ENCODE measurements at places on chromosomes 2 and 18.

DNA sequence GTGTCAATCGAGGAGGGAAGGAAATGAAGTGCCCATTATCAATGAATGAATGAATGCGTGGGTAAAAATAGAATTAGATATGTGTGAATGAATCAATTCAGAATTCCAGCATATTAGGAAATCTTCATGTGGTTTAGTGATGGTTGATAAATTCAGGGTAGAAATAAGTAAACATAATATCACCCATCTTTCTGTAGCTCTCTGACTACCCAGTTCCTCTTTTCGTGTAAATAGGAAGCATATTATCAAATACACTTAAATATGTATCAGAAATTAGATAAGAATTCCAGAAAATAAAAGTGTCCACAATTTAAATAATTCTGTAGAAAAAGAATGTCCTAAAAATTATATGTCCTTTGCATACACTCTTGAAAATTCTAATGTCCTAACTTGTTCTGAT lies 552.9 kb upstream of the LRATD1 start:
- DNase-seq = no peak

DNA sequence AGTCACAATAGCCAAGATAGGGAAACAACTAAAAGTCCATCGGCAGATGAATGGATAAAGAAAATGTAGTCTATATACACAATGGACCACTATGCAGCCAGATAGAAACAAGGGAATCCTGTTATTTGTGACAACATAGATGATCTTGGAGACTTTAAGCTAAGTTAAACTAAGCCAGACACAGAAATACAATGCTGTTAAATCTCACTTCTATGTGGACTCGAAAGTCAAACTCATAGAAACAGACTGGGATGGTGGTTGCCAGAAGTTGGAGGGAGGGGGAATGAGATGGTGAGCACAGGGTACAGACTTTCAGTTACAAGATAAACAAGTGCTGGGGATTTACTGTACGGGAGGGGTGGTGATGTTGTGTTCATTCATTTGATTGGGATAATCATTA lies 5.4 kb upstream of the CNDP1 start:
- no peak for DNase-seq

GRCh38 chr2:60309941-60310660 lies 243.4 kb downstream of the BCL11A start:
- no peak for DNase-seq

GRCh38 chr2:135149251-135149650 lies 97.2 kb downstream of the RAB3GAP1 start:
- DNase-seq = no peak

- DNase-seq = no peak
Measured at GRCh38 chr2:75353131-75353530, 153.8 kb upstream of the TACR1 start.
